ENCODE measurements at places on chromosomes 16 and 17.
A peak's percentile ranks its signal among the peaks of the same experiment; 100 is the strongest.

DNA sequence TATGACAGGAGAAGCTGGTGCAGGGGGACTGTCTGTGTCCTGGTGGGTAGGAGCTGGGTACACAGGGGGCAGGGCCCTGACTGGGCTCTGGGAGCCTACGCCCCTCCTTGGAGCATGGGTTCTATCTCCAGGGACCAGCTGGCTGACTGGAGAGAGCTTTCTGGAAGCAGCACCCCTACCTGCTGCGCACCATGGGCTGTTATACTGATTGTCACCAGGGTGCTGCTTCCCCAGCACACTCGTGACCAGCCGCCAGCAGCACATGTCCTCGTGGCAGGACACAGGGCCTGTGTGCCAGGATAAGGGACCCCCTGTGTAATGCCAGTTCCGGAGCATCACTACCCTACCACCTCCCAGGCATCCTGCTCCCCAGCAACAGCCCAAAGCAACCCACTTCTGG, 106.0 kb downstream of the AMFR start:
- no peak for DNase-seq

DNA sequence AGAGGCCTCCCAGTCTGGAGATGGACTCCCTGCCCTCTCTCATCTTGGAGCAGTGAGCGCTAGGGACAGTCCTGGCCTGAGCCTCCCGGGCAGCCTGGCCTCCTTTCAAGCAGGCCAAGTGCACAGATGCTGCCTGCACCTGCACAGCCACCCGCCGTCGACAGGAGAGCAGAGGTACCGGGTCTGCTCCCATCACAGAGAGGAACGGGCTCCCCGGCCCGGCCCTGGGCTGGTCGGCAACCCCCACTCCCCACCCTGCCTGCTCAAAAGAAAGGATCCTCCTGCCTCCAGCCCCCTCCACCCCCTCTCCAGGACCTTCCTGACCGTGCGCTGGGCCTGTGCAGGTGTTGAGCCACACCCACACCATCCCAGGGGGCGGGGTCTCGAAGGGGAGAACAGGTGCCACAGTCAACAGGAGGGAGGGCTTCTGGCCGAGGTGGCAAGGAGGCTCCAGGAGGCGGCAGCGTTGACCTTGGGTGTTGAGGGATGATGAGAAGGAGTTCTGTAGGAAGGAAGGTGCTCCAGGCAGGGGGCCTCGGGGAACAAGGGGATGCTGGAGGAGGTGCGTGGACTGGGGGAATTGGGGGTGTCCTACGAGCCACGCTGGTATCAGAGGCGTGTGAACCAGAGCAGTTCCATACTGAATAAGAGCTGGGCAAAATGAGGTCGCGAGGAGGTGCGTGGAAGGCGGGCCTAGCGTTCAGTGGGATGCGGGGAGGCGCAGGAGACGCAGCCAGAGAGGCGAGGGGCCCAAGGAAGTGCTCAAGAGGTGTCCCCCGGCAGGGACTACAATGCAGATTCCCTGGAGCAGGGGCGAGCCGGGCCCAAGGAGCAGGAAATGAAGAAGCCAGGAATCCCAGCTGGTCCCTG, 967 bp upstream of the CDH15 start:
- DNase-seq, result peak; percentile 28

- no peak for DNase-seq
Measured at GRCh38 chr17:62322313-62322712, 58.0 kb upstream of the EFCAB3 start.

- DNase-seq, result no peak
Measured at GRCh38 chr17:48738424-48738802, 9.9 kb upstream of the HOXB13 start.

DNA sequence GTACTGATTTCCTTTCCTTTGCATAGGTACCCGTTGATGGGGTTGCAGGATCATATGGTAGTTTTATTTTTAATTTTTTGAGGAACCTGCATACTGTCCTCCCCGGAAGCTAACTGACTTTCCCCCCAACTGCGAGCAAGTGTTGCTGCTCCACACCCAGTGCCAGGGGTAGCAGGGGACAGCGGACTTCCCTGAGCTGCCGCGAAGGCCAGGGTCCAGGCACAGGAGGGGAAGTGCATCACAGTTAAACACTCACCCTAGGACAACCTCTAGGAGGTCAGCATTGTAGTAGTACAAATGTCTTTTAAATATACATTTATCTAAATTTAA, 201.7 kb downstream of the NPIPB11 start:
- no peak for DNase-seq

DNA sequence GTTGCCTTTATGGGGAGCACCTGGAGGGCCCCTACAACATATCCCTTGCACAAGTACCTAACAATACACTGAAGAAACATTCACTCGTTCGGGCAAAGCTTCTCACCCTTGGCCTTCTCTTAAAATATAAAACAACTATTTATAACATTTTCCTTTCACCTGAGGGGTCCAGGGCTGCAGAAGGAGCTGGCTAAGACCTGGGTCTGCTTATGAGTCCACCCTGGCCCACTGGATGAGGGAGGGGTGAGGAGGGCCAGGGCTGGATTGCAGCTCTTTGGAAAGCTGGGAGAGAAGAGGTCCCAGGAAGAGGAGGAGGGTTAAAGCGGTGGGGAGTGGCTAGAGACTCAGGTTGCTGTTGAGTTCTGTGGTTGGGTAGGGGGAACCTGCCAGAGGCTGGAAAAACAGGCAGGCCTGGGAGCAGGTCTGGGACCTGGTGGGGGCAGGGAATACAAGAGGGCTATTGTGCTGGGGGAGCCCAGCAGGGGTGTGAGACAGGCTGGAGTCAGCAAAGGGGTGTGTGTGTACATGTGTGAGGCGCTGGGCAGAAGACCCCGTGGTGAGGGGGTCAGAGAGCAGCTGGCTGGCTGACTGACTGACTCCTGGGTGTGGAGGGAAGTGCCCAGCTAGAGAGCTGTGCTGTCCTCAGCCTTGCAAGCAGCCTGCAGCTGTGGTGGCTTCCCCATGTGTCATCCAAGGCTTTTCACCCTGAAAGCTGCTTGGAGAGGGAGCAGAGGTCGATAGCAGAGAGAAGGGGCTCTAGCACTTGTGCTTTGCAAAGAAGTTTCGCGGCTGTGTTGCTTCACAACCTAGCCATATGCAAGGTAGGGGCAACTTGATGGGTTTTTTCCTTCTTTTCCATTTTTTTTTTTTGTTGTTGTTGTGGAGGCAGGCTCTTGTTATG, 10.2 kb upstream of the MRC2 start:
- no peak for DNase-seq

DNA sequence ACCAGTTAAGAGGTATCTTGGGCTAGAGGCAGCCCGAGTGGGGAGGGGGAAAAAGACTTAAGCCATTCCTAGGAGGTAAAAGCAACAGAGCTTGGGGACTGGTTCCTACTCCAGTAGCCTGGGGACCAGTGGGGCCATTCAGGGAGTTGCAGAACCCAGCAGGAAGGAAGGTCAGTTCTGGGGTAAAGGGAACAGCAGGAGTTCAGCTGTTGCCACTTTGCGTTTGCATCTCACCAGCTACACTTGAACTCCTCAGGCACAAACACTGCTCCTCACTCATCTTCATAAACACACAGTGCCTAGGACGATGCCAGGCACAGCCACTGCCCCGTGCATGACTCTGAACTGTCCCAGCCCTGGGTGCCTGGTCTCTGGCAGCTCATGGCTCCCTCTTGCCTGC, 4.0 kb downstream of the HAP1 start:
- DNase-seq, result no peak

- no peak for DNase-seq
Measured at GRCh38 chr17:29246628-29247027, at the start of gene CRYBA1. TSS of gene CRYBA1 (plus strand) at chr17:29246859. CDS start at chr17:29246864, 5 bp downstream.

GRCh38 chr16:27430923-27431484, 29.0 kb downstream of the IL21R start:
- no peak for DNase-seq

DNA sequence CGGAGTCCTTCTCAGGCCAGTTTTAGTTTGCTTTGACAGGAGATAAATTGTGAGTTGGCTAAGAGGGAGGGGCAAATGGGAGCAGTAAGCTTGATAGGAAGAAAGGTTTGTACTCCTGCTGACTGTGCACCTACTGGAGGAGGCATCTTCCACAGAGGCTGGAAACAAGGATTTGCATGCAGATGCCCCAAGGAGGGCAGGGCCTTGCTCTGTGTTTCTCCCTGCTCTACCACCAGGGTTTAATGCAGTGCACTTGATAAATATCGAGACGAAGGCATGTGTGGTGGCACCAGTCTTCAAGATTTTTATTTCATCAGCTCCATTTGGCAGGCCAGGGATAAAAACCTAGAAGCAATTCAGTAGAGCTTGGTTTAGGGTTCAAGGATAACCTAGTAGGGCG, 210.5 kb upstream of the C16orf82 start:
- DNase-seq, result no peak

GRCh38 chr16:19086322-19087199, 19.1 kb downstream of the COQ7 start:
- peak; percentile 68 for DNase-seq

DNA sequence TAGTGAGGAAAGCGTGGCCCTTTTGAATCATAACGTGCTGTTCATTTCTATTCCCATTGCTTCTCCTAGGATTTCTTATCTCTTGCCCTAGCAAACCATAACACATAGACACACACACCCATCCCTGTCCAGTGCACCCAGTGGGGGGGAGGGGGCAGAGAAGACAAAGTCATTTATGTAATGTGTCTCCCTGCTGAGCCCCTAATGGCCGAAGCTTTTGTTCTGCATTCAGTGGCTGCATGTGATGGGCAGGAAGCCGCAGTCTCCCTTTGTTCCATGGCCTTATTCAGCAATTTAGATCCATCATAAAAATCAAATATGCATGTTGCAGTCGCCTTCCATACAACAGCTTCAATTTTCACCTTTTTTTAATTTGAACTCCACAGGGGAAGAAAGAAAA, 325.4 kb downstream of the ZFHX3 start:
- peak; percentile 87 for DNase-seq

DNA sequence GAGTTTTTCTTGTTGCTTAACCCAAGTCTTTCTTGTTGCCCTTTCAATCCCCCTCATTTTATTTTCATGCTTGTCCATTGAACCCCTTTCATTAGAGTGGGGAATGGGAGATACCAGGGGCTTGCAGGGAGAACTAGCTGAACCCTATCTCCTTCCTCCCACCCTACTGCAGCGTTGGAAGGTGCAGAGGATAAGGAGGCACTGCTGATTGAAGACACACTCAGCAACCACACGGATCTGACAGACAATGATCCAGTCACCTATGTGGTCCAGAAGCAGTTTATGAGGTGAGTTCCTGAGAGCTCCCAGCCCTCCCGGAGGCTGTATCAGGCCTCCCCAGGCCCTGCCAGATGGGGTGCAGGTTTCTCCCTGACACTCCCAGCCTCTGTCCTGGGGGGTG, 32.5 kb downstream of the ANKRD40 start:
- DNase-seq, result no peak

DNA sequence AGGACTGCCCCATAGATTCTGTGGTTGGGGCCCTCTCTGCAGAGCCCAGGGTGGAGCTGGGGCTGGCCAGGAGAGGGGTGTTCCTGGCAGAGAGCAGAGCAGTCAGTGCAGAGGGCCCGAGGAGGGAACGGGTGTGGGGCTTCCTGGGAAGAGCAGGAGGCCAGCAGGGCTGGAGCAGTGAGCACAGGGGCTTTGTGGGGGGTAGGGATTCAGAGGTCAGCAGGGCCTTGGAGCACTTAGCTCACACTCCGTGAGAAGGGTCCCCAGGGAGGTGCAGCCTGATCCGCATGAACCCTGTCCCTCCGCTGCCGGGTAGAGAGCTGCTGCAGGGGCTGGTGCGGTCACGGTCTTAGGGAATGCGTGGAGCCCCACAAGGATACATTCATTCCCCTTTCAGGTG, 113.0 kb upstream of the CIBAR2 start:
- no peak for DNase-seq

DNA sequence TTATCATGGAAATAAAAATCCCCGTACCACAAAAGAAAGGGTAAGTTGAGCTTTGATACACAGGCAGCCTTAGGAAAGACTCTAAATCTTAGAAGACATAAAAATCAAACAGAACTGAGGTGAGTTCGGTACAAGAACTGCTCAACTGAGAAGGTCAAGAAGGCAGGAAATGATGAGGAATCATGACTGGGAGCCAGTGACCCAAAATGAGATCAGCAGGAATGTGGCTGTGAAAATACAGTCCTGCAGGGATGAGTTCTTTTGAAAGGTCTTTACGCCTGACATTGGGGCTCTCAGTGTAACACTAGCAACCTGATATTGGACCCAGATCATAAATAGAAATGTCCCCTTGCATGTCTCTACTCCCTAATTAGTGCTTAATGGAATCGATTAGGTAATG, 56.3 kb upstream of the CDH11 start:
- no peak for DNase-seq

DNA sequence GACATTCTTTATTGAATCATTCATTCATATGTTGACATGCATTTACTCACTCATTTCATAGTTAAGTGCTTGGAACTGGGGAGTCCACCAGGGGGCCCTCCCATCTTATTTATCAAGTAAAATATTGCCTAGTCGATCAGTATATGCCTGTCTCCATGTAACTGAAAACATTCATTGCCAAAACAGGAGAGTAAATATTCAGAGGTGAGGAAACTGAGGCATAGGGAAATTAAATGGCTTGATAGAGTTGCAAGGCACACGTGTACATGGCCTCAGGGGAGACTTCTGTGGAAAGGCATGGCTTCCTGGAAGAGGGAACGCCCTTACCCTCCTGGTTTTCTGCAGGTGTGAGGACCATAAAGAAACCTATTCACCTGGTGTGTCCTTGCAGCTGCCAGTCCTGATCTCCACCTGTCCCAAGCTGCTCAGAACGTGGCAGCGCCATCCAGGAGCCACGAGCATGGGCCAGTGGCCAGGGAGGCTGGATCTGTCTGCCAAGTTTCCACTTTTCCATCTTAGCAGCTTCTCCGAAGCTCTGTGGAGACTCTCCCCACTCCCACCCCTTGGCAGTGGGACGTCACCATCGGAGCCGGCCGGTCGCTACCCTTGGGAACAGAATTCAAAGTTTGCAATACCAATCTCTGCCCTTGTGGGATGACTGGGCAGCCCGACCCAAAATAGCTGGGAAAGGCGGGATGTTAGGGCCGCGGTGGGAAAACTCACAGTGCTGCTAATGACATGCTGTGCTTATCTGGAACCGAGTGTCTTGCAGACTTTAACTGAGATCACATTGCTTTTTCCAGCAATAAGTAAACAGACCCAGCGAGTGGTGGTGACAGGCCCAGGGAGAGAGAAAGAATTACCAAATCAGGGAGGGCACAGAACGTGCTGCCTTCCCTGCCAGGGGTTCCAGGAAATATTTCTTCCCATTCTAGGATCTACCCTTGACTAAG, 4.1 kb upstream of the C1QTNF1 start:
- no peak for DNase-seq

GRCh38 chr17:61784510-61784909, 78.8 kb downstream of the BRIP1 start:
- DNase-seq, result no peak

DNA sequence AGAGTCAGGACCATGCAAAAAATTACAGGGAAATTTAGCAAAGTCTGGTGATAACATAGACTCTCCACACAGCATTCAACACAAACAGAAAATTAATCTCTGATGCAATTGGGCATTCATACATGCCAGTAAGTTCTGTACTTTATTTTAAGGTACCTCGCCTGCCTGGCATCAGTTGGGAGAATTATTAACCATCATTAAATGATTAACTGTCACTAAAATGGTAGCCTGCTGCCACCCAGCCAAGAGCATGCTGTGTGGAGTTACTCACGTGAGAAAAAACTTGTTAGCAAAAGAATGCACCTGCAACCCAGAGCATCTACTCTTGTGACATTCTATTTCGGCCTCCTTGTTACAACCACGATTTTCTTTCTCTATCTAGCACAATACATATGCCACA, 117.2 kb downstream of the GRIN2A start:
- DNase-seq, result no peak
